GM12892 (cell line): ENCODE measurements at places on chromosomes 2 and 18.

- DNase-seq: no peak
Measured at GRCh38 chr2:182715121-182715891, 751 bp upstream of the DNAJC10 start.

- DNase-seq: no peak
Measured at GRCh38 chr2:29052807-29053206, 21.5 kb downstream of the PCARE start.

DNA sequence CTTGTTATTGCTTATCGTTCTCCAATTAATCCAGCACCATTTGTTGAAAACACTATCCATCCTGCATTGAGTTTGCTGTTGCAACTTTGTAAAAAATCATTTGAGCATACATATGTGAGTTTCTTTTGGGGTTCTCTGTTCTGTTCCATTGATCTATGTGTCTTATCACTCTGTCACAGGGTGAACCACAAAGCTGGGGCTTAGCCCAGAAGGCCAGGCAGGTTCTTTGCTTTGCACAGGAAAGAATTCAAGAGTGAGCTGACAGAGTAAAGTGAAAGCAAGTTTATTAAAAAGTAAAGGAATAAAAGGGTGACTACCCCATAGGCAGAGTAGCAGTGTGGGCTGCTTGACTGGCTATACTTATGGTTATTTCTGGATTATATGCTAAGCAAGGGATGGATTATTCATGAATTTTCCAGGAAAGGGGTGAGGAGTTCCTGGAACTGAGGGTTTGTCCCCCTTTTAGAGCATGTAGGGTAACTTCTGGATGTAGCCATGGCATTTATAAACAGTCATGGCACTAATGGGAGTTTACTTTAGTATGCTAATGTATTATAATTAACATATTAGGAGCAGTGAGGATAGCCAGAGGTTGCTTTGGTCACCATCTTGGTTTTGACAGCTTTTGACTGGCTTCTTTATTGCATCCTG, 46.8 kb downstream of the RNF138 start:
- no peak for DNase-seq

- no peak for DNase-seq
Measured at GRCh38 chr18:11073971-11074370, 75.4 kb downstream of the PIEZO2 start.

DNA sequence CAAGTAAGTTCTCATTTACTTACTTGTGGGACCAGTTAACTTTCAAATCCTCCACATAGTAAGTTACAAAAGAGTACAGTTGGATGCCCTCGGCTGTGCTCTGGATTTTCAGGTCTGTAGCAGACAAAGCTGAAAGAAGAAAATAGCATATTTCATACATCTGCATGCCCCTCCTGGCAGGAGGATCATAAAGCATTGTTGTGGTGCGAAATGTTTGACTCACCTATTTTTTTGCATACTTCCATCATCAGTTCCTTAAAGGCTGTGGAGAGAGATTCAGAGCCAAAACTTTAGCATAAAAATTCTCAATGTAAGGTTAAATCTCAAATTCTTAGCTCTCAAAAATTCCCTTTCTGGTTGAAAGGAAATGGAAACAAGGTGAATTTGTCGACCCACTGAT, 70.8 kb upstream of the LPIN2 start:
- DNase-seq: no peak

DNA sequence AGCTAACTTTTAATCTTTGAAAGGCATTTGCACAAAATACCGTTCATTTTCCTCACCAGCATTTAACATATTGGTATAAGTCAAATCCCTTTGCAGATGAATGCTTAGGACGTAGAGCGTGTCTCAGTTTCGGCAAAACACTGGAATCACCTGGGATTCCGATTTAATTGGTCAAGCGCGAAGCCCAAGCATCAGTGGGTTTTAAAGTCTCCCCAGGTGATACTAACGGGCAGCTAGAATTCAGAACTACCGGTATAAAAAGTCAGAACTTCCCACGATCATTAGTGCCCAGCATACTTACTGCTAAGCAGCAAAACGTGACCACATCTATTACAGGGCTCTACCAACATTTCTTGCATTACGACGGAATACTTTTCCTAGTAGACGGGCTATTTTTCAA, 24.6 kb downstream of the ALPK2 start:
- no peak for DNase-seq

DNA sequence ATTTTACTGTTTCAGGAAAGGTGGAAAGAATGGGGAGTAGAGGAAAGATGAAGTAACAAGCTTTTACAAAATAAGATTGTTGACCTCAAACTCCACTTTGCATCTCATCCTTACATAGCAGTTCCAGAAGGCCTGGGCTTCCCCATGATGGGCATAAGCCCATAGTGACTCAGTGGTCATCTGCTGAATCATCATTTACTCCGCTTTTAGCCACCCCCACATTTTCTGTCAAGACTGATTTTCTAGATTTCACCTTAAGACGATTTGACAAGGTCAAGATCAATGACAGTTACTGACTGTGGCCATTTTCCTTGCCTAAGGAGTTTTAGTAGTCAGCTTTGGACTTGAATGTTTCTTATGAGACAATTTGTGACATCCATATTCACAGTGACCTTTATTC, 49.4 kb downstream of the PLEKHM3 start:
- no peak for DNase-seq

GRCh38 chr2:238322001-238322411, 1.7 kb downstream of the TRAF3IP1 start:
- DNase-seq: no peak

DNA sequence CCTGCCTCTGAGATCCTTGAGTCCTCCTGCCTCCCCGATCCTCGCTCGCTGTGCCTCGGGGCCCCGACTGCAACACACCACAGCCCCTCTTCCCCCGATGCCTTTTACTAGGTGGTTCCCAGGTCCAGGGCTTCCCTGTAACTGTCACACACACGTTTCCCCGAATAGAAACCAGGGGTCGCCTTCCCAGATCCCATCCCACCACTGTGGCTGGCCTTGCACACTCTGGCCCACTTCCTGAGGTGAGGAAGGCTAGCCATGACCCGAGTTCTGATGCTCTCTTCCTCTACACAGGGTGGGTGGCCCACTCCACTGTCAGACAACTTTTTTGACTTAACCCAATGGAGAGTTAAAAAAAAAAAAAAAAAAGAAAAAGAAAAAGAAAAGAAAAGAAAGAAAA, 139.6 kb upstream of the ASB18 start:
- DNase-seq: no peak

- DNase-seq: no peak
Measured at GRCh38 chr2:25103287-25103871, 61.5 kb downstream of the EFR3B start.

- DNase-seq: no peak
Measured at GRCh38 chr2:219496247-219496824, 2.4 kb upstream of the GMPPA start.

DNA sequence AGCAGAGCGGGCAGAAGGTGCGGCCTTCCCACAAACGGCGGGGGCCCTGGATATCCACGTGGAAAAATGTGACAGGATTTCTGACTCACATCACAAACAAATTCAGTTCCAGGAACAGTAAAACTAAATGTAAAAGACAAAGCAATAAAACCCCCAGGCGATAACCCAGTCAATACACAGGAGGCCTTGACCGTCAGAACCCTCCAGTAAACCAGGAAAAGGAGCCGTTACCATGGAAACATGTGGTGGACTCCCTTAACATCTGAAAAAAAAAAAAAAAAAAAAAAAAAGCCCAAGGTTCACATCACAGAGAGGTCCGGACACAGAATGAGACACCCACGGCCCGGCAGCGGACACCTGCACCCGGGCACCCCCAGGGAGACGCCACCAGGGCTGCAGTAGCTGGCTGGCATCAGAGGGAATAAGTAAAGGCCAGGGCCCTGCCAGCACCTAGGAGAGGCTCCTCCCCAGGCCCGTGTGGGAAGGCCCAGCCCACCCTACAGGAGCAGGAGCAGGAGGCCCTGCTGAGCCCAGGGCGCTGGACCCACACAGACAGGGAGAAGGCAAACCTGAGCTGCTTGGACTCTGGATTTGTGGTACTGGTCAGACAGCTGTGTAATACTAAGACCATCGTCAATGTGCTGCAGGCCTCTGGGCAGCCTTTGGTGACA, 83.7 kb downstream of the TMEM18 start:
- DNase-seq: no peak

DNA sequence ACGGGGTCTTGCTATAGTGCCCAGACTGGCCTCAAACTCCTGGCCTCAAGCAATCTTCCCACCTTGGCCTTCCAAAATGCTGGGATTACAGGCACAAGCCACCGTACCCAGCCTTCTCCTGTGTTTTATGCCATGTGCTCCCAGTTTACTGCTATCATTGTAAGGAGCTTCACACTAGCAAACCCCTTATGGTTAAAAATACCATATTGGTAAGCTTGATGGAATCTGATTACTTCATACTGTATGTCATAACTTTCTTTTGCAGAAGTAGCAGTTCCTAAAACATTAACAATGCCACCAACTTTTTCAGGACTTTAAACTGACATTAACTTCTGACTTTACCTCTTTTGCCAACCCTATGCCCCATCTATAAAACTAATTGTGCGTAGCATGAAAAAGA, 36.2 kb downstream of the HAT1 start:
- no peak for DNase-seq

DNA sequence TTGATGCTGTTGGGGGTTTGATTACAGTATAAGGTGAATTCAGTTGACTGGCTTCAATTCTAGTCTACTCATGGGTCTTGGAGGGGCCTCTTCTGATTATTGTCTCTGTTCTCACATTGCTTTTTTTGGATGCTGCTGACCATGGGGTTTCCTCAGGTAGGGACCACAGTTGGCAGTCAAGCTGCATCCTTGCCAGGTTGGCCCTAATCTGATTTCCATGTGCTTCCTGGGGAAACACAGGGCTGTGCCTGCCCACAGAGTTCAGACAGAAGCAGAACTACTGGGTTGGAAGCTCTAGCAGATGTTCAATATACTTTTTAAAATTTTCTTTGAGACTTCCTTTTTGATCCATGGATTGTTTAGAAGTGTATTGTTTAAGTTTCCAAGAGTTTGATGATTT, 227.3 kb downstream of the XIRP2 start:
- DNase-seq: no peak

GRCh38 chr2:6791682-6792081, 74.0 kb downstream of the CMPK2 start:
- no peak for DNase-seq

DNA sequence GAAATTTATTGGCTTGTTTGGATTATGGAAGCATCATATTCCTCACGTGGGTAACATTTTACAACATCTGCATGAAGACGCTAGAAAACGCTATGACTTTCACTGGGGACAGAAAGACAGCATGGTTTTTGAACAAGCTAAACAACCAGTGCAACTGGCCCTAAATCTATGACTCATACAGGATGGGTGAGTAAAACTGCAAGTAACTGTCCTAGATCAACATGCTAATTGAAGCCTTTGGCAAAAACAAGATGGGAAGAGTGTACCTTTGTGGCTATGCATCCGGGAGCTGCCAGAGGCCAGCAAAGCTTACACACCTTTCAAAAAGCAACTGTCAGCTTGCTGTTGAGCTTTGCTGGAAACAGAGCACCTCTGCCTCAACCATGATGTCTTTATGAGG, 1096.0 kb upstream of the DDX18 start:
- no peak for DNase-seq

DNA sequence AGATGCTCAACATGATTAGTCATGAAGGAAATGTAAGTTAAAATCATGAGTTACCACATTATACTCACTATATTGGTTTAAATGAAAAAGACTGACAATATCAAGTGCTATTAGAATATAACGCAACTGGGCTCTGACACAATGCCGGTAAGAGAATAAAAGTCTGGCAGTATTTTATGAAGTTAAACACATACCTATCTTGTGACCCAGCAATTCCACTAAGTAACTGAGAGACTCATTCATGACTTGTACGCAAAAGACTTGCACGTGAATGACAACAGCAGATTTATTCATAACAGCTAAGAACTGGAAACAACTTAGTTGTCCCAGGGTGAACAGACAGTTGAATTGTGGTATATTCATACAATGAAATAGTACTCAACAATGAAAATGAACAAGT, 342.1 kb downstream of the SLC4A3 start:
- no peak for DNase-seq

GRCh38 chr2:192047315-192048107, 147.2 kb downstream of the TMEFF2 start:
- DNase-seq: no peak

DNA sequence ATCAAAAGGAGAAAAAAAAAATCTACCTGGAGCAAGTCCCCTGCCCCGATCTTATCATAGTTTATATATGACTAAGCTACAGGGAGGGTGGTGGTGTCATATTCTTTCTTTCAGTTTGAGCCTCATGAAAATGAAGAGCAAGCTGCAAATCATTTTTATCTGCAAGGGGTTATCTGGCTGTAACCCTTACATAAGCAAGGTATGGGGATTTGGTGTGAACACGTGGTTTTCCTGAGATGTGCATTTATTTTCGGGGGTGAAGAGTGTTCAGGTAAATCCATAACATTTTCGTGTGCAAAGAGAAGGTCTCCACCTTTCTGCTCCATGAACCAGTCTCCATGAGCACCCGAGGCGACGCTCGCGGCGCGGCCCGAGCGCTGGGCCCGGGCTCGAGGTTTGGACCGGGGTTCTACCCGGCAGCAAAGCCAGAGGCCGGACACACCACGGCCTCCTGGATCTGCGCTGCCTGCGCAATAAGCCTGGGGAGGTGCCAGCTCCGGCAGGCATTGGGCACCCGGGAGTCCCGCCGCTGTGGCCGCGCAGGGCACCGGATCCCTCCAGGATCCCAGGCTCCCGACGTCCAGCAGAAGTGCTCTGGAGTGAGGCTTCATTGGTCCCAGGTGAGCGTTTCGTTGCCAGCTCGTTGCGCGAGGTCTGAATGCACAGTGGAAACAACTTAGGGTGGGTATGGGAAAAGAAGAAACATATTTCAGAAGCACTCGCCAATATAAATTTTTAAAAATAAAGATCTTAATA, 36.1 kb upstream of the GPD2 start:
- DNase-seq: peak; percentile 34

DNA sequence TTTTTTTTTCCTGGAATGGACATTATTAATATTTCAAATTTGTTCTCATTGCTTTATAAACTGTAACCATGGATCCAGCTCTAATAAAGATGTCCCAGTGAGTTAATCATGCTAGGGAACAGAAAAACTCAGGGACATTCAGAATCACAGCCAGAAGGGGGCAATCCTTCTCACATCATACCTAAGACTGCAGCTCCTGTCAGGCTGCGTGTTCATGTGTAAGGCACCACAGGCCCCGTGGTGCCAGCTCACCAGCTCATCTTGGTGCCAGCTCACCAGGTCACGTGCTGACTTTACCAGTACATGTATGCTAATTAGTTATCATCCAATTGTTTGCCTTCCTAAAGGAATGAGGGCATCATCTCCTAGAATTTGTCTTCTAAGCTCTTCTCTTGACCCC, 84.7 kb upstream of the NEDD4L start:
- DNase-seq: no peak

- no peak for DNase-seq
Measured at GRCh38 chr2:146540271-146540932, 1304.4 kb upstream of the ACVR2A start.

GRCh38 chr2:120641366-120641771, 94.3 kb upstream of the GLI2 start:
- no peak for DNase-seq
